ENCODE measurements at places on chromosomes 6 and 20. TPM values are rescaled to one million over a fixed set of nuclear protein-coding genes. Genes with fewer than 3 reads are reported as not detected.

DNA sequence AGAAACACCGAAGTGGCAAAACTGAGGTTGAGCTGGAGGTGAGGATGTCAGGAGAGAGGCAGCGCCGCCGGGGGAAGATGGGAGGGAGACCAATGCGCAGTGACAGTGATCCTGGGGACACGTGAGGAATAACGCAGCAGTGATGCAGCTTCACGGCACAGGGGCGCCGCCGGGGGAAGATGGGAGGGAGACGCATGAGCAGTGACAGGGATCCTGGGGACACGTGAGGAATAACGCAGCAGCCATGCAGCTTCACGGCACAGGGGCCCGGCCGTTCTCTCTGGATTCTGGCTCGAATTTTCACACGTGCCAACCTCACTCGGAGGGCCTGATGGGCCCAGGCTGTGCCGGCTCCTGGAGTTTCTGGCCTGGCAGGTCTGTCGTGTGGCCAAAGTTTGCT lies 94.7 kb downstream of the SMOC2 start:
- H3K27me3 ChIP-seq = no peaks in the 10 kb centered on the region
- no peak overlapping the region for H3K4me3 ChIP-seq
- H3K27ac ChIP-seq = no peak overlapping the region
- H3K36me3 ChIP-seq = no peaks in the 10 kb centered on the region
- no peaks in the 10 kb centered on the region for H3K4me1 ChIP-seq

The LAMA4 gene
- total RNA-seq = 11.9 TPM

The TUBB1 gene
- not detected for total RNA-seq

DNA sequence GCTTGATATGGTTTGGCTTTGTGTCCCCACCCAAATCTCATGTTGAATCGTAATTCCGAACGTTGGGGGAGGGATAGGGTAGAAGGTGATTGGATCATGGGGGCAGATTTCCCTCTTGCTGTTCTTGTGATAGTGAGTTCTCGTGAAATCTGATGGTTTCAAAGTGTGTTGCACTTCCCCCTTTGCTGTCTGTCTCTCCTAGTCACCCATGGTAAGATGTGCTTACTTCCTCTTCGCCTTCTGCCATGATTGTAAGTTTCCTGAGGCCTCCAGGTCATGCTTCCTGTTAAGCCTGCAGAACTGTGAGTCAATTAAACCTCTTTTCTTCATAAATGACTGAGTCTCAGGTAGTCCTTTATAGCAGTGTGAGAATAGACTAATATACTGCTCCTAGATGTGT lies 19.9 kb downstream of the PFDN4 start:
- no peaks in the 10 kb centered on the region for H3K36me3 ChIP-seq
- no peak for DNase-seq
- no peaks in the 10 kb centered on the region for H3K27me3 ChIP-seq
- H3K4me3 ChIP-seq = no peak overlapping the region

- no peak for DNase-seq
- H3K4me1 ChIP-seq = no peaks in the 10 kb centered on the region
Observed at GRCh38 chr6:38554014-38554413, 85.7 kb downstream of the BTBD9 start.

The OR2B6 gene
- total RNA-seq = 0.26 TPM

DNA sequence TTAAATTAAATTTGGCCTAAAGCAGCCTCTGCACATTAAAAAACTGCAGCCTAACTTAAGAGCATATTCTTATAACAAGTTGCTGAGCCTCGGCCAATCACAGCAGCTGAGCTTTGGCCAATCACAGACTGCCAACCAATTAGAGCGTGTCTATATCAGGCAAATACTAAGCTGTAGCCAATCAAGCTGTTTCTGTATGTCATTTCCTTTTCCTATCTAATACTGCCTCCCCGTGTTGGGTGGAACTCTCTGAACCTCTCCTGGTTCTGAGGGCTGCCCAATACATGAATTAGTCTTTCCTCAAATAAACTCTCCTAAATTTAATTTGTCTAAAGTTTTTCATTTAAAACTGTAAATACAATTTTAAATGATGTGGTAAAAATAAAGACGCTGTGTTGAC lies 3.9 kb upstream of the TMEM244 start:
- no peak overlapping the region for H3K4me3 ChIP-seq
- H3K4me1 ChIP-seq = no peaks in the 10 kb centered on the region
- H3K27ac ChIP-seq = no peak overlapping the region
- no peaks in the 10 kb centered on the region for H3K27me3 ChIP-seq
- no peak for DNase-seq

DNA sequence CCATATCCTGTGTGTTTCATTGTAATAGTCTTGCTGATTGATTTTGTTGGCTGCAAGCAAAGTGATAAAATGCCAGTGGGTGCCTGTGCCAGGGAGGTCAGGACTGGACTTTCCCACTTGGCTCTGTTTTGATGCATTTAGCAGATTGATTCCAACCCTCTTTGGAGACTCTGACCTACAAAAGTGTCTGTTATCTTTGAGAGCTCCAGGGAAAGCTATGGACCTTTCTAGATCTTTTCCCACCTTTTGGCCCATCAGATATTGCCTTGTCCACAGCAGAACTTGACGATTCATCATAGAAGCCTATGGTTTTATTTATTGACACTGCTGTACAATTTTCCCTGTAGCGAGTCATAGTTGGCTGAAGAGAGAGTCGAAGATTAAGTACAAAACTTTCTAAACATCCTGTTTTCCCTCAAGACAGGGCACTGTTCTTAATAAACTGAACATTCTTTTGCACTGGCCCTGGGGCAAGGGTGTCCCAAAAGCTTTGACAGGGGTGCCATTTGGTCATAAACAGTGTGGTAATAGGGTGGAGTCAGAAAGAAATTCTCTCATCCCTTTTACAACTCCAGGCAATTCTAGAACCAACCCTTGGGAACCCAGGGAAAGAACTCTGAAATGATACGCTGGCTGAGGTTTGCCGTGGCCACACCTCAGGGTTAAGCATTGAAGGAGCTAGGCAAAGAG lies 53.7 kb downstream of the E2F3 start:
- H3K36me3 ChIP-seq = no peaks in the 10 kb centered on the region
- no peak overlapping the region for H3K27ac ChIP-seq
- H3K27me3 ChIP-seq = no peaks in the 10 kb centered on the region
- DNase-seq = no peak
- peaks cover 15% of the 10 kb centered on the region for H3K4me1 ChIP-seq

GRCh38 chr6:121932076-121932991 lies 467.1 kb upstream of the HSF2 start:
- DNase-seq = peak; percentile 46
- H3K4me3 ChIP-seq = no peak overlapping the region
- no peaks in the 10 kb centered on the region for H3K36me3 ChIP-seq
- no peaks in the 10 kb centered on the region for H3K4me1 ChIP-seq

DNA sequence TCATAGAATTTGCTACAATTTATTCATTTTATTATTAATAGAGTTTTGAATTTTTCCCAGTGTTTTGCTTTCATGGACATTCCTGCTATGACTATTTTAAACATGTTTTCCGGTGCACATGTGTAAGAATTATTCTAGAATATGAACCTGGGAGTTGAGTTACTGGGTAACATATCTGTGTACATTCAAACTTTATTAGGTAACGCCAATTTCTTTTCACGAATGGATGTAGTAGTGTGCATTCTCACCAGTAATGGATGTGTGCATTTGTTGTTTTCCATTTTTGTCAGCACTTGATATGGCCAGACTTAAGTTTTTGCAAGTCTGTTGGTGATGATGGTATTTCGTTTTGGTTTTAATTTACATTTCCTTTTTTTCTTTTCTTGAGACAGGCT lies 118.8 kb downstream of the CDKAL1 start:
- H3K27me3 ChIP-seq = no peaks in the 10 kb centered on the region
- H3K36me3 ChIP-seq = no peaks in the 10 kb centered on the region
- H3K27ac ChIP-seq = no peak overlapping the region
- DNase-seq = no peak

The TRIM31 gene
- total RNA-seq = not detected

The PRL gene
- total RNA-seq = not detected

DNA sequence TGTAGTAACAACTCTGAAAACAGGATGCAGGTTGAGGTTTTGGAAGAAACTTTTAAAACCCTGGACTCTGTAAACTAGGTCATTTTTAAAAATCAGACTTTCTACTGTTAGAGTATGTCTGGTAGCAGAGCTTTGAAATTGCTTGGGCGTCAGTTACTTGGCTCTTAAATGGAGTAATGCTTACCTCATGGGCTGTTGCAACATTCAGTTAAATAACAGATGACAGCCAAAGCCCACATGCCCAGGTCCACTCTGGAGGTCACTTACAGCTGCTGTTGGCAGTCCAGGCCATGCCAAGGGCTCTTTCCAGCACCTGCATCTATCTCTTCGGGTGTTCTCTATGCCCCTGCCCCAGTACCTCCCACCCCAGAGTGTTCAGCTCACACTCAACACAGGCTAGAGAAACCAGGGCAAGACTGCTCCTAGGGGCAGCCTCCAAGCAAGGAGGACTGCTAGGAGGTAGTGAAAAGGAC lies 96.4 kb downstream of the BANF2 start:
- no peak for DNase-seq
- no peak overlapping the region for H3K4me3 ChIP-seq
- no peak overlapping the region for H3K27ac ChIP-seq
- H3K36me3 ChIP-seq = no peaks in the 10 kb centered on the region

- no peak overlapping the region for H3K4me3 ChIP-seq
- peaks cover 9% of the 10 kb centered on the region for H3K27me3 ChIP-seq
- peaks cover 7% of the 10 kb centered on the region for H3K4me1 ChIP-seq
- no peak for DNase-seq
- no peak overlapping the region for H3K27ac ChIP-seq
Observed at GRCh38 chr6:28543651-28544610, 18.2 kb downstream of the GPX5 start.

The GID8 gene
- 37.3 TPM for total RNA-seq

The WFDC5 gene
- not detected for total RNA-seq

The RIMS4 gene
- 4.0 TPM for total RNA-seq

DNA sequence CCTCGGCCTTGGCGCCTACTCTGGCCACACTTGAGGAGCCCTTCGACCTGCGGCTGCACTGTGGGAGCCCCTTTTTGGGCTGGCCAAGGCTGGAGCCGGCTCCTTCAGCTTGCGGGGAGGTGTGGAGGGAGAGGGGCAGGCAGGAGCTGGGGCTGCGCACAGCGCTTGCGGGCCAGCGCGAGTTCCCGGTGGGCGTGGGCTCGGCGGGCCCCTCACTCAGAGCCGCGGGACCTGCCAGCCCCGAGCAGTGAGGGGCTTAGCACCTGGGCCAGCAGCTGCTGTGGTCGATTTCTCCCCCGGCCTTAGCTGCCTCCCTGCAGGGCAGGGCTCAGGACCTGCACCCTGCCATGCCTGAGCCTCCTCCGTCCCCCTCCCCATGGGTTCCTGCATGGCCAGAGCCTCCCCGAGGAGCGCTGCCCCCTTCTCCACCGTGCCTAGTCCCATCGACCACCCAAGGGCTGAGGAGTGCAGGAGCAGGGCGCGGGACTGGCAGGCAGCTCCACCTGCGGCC lies 136.8 kb downstream of the EPHA7 start:
- no peaks in the 10 kb centered on the region for H3K27me3 ChIP-seq
- H3K27ac ChIP-seq = no peak overlapping the region
- no peak overlapping the region for H3K4me3 ChIP-seq
- H3K36me3 ChIP-seq = no peaks in the 10 kb centered on the region

The SLC26A8 gene
- not detected for total RNA-seq

DNA sequence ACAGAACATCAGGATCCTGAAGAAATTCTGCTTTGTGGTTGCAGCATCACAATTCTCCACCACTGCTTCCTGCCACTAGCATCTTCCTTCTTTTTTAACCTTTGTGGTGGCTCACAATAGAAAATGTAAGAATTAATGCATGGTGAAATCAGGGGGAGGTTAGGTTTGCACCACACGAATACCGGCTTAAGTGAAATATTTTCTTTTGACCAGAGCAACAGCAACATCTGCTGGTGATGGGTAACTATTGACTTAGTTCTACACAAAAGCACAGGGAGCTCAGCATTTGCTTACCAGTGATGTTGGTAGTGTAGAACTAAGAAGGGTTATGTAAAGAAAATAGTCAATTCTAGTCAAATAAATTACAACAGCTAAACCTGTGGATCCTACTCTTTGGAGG lies 280.5 kb downstream of the SYNE1 start:
- H3K4me1 ChIP-seq = no peaks in the 10 kb centered on the region
- no peak overlapping the region for H3K4me3 ChIP-seq
- peak; percentile 8 for DNase-seq
- H3K27ac ChIP-seq = no peak overlapping the region
- no peaks in the 10 kb centered on the region for H3K36me3 ChIP-seq

GRCh38 chr6:144234935-144235334 lies 50.2 kb upstream of the UTRN start:
- H3K4me3 ChIP-seq = no peak overlapping the region
- no peak overlapping the region for H3K27ac ChIP-seq
- no peaks in the 10 kb centered on the region for H3K27me3 ChIP-seq

- no peak overlapping the region for H3K27ac ChIP-seq
- no peaks in the 10 kb centered on the region for H3K27me3 ChIP-seq
- DNase-seq = no peak
- no peak overlapping the region for H3K4me3 ChIP-seq
Observed at GRCh38 chr20:10388597-10388996, 45.4 kb downstream of the MKKS start.

DNA sequence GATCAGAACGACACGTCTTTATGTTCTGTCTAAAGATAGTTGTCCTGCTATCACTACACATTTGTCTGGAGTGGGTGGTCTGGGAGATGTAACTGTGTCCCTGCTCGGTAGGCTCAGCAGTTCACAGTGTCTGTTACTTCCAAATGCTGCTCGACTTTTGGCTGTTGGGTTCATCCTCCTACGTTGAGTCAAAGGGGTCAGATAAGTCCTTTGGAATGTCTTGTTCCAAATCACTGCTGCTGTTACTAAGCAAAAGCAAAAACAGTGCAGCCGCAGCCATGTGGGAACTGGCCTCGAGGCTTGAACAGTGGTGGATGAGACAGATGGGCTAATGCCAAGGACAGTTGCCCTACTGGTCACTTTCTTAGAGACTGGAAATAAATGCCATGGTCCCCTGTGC lies 272.2 kb upstream of the MAP3K7 start:
- H3K27me3 ChIP-seq = no peaks in the 10 kb centered on the region
- no peaks in the 10 kb centered on the region for H3K4me1 ChIP-seq
- no peak for DNase-seq
- H3K36me3 ChIP-seq = no peaks in the 10 kb centered on the region
- H3K27ac ChIP-seq = no peak overlapping the region

The C6orf132 gene
- total RNA-seq = 12.9 TPM

DNA sequence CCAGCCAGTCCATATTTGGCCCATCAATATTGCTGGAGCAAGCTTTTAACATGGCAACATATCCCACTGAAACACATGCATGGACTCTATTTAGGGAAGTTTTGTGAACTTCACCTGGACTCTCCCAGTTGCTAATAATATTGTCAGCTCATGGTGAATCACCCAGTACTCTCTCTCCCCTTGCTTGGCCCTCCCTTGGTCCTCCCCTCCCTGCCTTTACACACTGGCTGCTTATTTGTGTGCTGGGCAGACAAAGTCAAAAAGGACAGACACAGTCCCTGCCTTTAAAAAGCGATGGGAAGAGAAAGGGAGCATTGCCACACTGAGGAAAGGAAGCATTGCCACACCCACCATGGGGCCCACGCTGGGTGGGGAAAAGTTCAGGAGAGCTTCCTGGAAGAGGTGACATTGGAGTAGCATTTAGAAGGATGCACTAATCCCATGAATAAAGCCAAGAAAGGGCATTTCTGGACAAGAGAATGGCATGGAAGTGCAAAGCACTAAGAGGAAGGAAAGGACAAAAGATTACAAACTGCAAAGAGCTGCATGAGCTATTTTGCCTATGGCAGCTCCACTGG lies 143.4 kb upstream of the EXOC2 start:
- H3K27me3 ChIP-seq = no peaks in the 10 kb centered on the region
- H3K4me3 ChIP-seq = no peak overlapping the region
- no peak overlapping the region for H3K27ac ChIP-seq
- H3K36me3 ChIP-seq = no peaks in the 10 kb centered on the region
- H3K4me1 ChIP-seq = no peaks in the 10 kb centered on the region
- no peak for DNase-seq

The APOM gene
- total RNA-seq = 1.8 TPM

Measured in Panc1 (cell line).